ENCODE measurements at places on chromosomes 5 and 9. TPM values are rescaled to one million over a fixed set of nuclear protein-coding genes. Genes with fewer than 3 reads are reported as not detected.

F2R gene
- 0.45 TPM for polyA plus RNA-seq

PAEP gene
- polyA plus RNA-seq, result not detected

SLC34A1 gene
- polyA plus RNA-seq, result not detected

DNA sequence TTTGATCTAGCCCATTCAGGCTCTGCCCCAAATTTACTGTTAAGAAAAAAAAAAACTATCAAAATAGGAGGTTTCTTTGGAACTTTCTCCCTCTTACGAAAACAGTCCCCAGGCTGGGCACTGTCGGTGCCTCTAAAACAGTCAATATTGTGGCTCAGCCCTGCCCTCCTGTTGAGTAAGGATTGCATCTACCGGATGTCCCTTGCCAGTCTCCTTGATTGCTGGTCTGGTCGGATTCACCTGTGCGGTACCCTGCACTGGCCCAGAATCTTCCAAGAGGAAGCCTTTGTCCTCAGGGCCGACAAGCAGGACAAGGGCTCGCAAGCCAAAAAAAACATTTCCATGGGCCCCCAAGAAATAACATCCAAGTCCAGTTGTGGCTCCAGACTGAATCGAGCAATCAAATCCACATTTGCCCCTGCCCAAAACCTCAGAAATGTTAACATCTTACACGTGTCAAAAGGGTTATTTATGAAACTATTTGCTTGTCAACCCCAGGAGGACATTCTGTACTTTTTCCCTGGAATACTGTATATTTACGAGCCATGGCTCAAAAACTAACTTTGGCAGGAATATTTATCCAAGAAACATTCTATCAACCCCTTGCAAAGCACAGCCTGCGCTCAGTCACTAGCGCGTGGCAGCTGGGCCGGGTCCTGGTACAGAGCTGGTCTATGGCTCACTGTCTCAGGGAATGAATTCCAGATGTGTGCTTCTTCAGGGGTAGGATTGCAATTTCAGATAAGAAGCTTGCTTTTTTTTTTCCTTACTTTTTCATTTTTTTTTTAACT is 129.2 kb upstream of the ADRA1B start:
- no peak for DNase-seq

- peak; percentile 44 for DNase-seq
Observed at GRCh38 chr9:88106492-88106891, 31.8 kb downstream of the SPATA31C2 start.

DNA sequence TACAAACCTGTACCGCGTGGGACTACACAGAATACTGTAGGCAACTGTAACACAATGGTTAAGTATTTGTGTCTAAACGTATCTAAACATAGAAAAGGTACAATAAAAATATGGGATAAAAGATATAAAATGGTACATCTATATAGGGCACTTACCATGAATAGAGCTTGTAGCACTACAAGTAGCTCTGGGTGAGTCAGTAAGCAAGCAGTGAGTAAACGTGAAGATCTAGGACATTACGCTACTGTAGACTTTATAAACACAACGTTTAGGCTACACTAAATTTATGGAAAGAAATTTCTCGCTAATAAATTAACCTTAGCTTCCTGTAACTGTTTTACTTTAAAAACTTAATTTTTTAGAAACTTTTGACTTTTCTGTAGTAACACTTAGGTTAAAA is 46.5 kb downstream of the MRPS27 start:
- no peak for DNase-seq

DNA sequence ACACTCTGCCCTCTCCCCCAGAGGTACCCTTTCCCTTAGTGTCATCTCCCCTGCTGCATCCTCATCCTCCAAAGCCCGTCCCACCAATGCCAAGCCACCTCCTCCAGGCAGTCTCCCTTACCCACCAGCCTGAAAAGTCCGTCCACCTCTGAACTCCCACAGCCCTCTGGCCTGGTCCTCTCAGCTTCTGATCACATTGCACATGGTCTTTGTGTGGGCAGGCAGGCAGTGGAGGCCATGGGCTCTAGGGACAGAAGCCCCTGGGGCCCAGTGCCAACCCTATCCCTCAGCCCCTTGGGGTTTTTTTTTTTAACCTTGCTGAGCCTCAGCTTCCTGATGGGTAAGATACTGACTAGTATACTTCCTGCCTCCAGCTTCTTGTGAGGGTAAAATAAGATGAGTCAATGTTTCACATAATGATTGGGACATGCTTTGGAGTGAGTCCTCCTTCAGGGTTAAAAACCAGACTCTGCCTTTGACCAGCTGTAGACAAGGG is 19.4 kb downstream of the CSF1R start:
- no peak for DNase-seq

GRCh38 chr5:168740811-168741213 is 161.6 kb upstream of the PANK3 start:
- no peak for DNase-seq

DNA sequence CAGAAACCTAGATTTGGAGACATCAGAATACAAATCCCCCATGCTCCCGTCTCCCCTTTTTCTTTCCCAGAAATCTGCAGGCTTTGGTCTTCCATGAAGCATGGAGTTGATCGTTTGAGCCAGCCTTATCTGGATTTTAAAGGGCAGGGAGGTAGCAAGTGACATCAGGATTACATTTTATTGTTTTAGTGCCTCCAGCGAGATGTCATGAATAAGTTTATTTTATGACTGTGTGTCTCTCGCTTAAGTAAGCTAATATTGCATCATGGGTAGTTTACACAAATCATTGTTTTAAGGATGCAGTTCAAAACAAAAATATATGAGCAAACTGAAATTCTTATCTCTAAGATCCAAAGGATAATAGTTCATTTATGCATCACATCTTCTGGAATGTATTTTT is 50.7 kb upstream of the TNFSF8 start:
- peak; percentile 23 for DNase-seq

DNA sequence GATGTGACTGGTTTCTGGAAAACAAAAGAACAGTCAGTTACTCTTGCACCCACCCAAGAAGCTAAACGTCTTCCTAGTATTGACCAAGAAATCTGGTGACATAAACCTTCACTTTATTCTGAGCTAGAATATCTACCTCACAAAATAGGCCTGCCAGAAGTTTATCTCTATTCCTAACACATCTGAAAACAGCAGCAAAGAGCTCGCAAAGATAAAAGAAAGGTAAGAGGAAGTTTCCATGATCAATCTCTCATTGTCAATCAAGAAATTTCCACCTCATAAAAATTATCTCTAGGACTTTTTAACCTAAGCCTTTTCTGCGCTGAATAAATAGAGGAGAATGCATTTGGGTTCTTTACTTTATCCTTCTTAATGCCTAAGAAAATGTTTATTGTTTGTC is 17.3 kb upstream of the ZNF474 start:
- DNase-seq, result no peak

DNA sequence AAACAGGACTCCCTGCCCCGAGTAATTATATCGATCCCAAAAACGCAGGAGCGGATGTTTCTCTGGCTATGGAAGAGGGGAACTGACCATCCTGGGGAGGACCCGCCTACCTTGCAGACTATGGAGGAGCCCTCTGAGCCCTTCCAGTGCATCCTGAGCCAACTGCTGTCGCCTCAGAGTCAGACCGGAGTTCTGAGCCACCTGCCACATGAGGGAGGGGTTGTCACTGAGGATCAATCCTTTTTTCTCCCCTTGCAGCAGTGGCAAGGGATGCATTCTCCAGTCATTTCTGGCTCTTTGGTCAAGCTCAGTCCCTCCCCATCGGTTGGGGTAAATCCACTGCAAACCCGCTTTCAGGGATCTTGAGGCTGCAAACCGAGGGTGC is 709 bp downstream of the FANCG start:
- peak; percentile 11 for DNase-seq

DNA sequence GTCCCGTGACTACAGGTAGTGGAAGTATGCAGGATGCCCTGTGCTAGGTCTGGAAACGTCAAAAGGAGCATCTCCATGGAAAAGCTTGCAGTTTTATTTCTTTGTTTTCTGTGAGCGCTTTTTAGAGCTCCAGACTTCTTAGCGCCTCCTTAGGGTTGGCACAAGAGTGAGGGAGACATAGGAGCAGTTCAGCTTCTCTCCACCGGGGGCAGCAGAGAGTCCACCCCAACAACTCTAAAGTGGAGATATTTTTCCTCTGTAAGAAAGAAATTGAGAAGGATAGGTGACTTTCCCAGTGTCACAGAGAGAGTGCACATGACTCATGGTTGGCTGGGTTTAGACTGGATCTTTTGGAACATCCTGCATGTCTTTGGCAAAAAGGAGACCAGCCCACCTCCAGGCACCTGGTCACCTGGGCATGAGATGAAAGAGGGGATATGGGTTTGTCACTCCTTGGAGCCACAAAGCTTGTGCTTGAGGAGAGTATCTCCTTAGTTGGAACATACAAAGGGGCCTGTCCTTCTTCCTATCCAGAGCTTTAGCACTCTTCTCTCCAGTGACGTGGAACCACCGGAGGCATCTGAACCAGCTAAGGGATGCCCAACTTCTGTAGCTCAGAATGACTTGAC is 637.7 kb downstream of the SEMA5A start:
- peak; percentile 38 for DNase-seq

DNA sequence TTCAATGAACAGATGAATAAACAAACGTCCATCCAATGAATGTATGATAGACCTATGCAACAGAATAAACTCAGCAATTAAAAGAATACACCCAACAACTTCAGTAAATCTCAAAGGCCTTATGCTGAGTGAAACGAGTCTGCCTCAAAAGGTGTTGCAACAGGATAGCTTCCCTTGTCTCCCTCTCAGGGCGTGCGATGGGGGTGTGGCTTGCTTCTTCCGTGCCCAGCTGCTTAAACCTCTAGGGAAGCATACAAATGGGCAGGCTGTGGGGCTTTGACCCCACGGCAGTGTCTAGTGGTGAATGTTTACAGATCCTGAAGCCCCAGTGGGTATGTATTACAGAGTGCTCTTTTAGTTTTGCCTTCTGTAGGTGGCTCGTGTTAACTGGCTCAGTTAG is 87.0 kb upstream of the CCL21 start:
- no peak for DNase-seq

- no peak for DNase-seq
Observed at GRCh38 chr9:114273461-114273881, 49.4 kb upstream of the ORM1 start.

Data from small intestine (tissue), 16 donors.